ENCODE measurements at places on chromosomes 6 and 20.

GRCh38 chr20:62457831-62458230 is 18.0 kb downstream of the GATA5 start:
- DNase-seq, result no peak

DNA sequence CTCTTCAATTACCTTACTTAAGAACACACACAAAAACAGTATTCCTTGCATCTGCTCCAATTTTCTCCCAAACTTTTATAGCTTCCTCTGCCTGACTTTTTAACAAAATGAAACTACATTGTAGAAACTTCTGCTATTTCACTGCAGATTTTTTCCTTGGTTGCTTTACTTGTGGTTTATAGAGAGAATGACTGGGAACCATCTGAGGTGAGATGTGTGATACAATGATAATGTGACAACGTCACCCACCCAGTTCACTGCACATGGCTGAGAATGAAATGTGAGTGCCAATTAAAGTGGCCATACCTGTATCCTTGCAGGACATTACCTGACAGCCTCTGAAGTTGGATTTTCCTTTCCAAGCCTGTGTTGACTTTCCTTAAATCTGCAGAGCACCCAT is 258.4 kb downstream of the CD83 start:
- no peak for DNase-seq

DNA sequence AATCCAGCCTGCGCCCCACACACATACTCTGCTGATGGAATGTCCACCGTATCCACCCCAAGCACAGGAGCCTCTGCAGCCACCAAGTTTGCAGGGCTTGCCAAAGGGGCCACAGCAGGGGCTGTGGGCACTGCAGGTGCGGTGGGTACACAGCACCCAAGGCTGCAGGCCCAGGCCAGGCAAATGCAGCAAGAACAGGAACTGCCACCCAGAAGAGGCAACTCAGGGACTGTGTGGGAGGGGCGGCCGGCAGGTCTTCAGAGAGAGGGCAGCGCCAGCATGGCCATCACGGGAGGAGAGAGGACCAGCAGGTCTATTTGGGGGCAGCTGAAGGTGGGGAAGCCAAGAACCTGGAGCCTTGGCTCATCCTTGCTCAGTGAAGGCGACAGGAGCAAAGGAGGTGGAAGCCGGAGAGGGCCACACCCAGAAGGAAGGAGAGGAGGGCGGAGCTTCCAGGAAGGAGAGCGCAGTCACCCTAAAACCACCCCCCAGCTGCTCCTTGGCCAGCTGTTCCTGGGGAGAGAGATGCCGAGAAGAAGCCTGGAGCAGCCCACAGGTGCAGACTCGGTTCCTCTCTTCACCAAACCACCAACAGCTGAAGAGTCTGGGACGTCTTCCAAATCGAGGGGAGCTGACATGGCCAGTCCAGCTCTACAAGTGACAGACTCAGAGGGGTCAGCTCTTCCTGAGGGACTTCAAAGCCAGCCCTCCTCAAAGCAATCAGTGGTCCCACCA is 265.1 kb upstream of the CDYL start:
- DNase-seq, result no peak

GRCh38 chr6:15682965-15683822 is 20.4 kb upstream of the DTNBP1 start:
- DNase-seq, result peak; percentile 15

- DNase-seq, result no peak
Measured at GRCh38 chr20:50425076-50425475, 85.1 kb upstream of the PTPN1 start.

DNA sequence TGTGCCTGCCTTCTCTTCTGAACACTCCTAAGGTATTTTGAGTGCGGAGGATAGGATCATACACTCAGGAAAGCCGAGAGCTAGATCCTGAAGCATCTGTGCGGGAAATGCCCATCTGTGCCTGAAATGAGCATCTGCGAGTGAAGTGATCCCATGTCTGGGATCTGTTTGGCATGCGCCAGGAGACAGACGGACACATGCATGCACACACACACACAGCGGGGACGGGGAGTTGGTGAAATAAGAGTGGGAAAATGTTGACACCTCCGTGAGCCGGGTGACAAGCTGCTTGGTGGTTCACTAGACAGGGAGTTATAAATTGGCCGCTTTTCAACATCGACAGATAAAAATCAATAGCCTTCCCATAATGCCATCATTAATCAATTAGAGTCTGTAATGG is 13.8 kb downstream of the SYNJ2 start:
- DNase-seq, result no peak

DNA sequence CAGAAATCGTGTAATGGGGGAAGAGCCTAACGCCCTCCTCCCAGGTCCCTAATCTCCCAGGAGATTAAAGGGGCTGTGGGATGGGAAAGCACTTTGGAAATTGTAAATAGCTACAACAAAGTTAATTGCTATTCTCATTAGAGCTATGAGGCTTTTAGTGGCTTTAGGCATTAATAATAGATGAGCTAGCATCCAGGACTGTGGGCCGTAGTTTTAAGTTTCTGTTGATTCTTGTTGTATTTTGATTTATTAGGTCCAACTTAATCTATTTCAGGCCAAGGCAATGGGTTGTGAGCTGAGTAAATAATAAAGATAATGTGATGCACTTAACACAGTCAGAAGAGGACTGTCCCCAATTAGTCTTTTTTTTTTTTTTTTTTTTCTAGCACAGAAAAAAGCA is 67.7 kb downstream of the ANKRD6 start:
- DNase-seq, result no peak

DNA sequence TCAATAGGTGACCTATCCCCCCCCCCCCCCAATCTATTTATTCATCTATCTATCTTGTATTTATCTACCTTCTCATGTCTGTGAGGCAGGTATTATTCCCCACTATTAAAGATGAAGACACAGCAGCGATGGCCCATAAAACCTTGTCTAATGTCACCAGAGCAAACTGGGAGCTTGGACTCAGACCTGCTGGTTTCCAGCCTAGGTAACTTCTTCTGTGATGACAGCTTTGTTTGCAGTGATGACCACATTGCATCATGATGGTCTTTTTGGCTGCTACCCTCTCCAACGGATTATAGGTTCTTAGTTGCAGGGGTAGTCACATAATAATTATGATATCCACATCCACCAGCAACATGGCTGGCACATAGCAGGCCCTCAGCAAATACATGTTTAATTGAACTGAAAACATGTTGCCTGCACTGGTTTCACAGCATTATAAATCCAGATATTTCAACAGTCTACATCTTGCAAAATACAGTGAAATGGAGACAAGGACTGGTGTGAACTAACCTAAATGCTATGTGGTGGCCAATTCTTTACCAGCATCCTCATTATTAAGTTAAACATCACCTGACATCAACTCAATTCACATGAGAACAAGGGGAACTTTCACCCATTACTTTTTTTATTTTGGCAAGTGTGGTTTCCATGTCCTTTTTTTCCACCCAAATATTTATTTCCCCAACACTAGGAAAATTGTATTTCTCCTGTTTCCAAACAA is 712.5 kb upstream of the NRSN1 start:
- no peak for DNase-seq

GRCh38 chr6:69719602-69720193 is 77.1 kb downstream of the LMBRD1 start:
- peak; percentile 29 for DNase-seq

- no peak for DNase-seq
Measured at GRCh38 chr6:98633886-98634285, 200.5 kb upstream of the POU3F2 start.

- DNase-seq, result no peak
Measured at GRCh38 chr6:150191809-150192208, 49.0 kb downstream of the PPP1R14C start.

DNA sequence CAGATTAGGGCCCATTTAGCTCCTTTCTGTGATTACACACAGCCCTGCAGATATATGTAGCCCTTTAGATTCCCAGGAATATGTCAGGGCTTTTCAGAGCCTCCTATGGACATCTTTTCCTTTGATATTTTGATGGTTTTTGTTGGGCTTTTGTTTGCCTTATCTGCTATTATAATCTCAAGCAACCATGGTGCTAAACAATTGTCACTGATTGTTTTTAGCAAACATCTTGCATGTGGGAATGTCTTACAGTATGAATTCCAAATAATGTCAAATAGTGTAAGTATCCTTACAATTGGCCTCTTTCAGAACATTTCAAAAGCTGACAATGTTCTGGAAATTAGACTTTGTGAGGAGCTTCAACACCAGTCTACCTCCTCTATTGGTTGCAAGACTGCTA is 333.6 kb upstream of the OPRM1 start:
- no peak for DNase-seq

DNA sequence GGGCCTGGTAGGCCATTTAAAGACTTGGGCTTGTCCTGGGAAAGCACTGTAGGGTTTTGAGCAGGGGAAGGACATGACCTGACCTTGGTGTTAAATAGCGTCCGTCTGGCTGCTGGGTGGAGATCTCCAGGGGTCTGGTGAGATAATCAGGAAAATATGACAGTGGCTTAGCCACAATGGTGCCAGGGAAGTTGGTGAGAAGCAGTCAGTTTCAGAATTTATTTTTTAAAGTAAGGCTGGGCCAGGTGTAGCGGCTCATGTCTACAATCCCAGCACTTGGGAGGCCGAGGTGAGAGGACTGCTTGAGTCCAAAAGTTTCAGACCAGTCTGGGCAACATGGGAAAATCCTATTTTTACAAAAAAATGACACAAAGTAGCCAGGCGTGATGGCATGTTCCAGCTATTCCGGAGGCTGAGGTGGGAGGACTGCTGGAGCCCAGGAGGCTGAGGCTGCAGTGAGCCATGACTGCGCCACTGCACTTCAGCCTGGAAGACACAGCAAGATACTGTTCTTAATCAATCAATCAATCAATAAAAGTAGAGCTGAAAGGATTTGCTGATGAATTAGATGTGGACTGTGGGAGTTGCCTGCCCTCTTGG is 41.4 kb downstream of the BCL2L1 start:
- DNase-seq, result no peak

DNA sequence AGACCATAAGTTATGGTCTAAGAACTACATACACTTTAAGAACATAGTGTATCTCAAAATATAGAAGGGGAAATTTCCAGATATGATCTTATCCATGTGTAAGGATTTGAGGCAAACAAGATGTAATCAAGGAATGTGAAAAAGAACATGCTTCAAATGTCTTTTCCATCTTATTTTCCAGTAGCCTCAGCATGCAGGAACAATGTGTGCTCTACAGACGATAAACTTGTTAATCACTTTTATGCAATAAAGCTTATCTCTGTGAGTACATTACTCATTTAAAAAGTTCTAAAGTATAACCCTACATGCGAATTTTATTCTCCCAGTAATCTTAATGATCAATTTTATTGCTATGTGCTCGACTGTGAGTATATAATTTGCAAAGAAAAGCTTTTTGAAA is 185.2 kb downstream of the ALDH8A1 start:
- DNase-seq, result no peak

DNA sequence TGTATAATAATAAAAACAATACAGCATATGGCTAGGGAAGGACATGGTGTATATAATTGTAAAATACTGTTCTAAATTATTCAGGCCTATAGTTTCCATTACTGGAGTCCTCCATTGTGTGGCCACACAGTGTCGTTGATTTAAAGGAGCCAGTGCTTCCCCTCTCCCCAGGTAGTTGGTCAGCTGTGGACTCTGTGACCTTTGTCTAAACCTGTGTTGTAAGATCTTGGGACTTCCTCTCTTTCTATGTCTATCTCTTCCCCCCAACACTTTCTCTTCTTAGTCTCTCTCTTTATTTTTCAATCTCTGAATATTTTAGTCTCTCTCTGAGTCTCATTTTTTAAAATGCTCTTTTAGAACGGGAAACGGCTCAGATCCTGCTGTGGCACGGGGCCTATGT is 35.6 kb downstream of the BRPF3 start:
- no peak for DNase-seq

GRCh38 chr6:151729829-151730495 is 77.5 kb upstream of the ESR1 start:
- DNase-seq, result no peak

GRCh38 chr6:100461278-100461916 is 3.3 kb downstream of the SIM1 start:
- no peak for DNase-seq

DNA sequence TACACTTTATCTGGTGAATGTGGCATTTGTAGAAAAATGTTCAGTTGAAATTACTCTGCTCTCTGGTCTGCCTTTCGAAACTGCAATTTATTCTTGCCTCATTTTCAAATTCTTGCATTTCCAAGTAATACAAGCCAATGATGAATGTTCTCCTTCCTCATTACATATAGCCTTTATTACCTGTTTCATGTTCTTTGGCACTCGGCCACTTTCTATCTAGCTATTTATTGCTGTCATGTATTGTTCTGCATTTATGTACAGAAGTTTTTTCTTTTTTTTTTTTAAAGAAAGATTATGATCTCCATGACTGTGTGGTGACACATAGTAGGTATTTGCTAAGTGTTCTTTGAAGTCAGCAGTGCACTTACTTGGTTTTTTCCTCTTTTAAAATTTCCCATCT is 261.4 kb downstream of the ZFAND3 start:
- peak; percentile 65 for DNase-seq

GRCh38 chr20:63383556-63383955 is 22.4 kb upstream of the CHRNA4 start:
- no peak for DNase-seq

GRCh38 chr6:57108691-57109090 is 18.7 kb downstream of the ZNF451 start:
- DNase-seq, result no peak

GRCh38 chr20:1264727-1265126 is 1.4 kb upstream of the SNPH start:
- no peak for DNase-seq

- no peak for DNase-seq
Measured at GRCh38 chr6:135568379-135568778, 70.8 kb upstream of the AHI1 start.

DNA sequence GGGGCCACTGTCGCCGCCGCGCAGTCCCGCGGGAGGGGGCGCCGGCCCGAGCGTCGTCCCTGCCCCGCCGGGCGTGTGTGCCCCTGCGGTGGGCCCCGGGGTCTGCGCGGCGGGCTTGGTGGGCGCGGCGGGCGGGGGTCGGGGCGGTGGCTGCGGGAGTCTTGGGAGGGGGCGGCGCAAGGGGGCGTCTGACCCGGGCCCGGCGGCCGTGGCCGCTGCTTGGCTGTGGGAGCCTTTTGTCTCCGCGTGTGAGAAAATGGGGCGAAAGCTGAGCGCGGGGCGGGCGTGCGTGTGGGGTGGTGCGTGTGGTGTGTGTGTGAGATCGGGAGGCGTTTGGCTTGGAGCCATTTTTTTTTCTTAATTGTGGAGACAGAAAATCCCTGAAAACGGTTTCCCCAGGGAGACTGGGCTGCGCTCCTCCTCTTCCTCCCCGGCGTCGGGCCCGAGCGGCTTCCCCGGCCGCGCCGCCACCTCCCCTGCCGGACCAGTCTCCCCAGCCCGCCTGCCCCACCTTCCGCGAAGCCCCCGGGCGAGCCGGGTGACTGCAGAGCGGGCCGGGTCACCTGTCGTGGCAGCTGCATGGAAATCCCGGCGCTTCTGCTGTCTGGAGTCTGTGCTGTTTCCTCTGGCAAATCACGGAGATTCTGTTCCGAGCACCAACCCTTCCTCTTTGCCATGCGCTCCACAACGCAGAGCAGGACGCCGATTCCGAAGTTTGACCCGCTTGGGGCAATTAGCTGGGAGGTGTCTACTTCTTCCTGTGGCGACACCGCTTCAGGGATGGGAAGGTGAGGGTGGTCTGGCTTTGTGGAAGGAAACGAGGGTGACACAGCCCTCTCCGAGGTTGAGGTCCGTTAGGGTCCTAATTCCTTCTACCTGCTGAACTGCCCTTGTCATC is 64.4 kb downstream of the GTF2H5 start:
- DNase-seq, result peak; percentile 67

- no peak for DNase-seq
Measured at GRCh38 chr6:802701-803100, 109.8 kb upstream of the EXOC2 start.

- DNase-seq, result no peak
Measured at GRCh38 chr6:36847991-36848390, 8.7 kb upstream of the CPNE5 start.

GRCh38 chr20:17654649-17655285 is 27.3 kb downstream of the RRBP1 start:
- DNase-seq, result peak; percentile 16
